ENCODE measurements at places on chromosomes 2 and 18. TPM values are rescaled to one million over a fixed set of nuclear protein-coding genes. Genes with fewer than 3 reads are reported as not detected.

The ALLC gene
- not detected for total RNA-seq

The NFE2L2 gene
- 26.5 TPM for total RNA-seq

The MRO gene
- not detected for total RNA-seq

The LYPD6B gene
- not detected for total RNA-seq

The LRRTM4 gene
- not detected for total RNA-seq

The DHRS9 gene
- 17.0 TPM for total RNA-seq

The GPR45 gene
- not detected for total RNA-seq

The ARHGAP28 gene
- total RNA-seq, result 0.28 TPM

The MC5R gene
- not detected for total RNA-seq

The GNLY gene
- not detected for total RNA-seq

The SLC11A1 gene
- 0.19 TPM for total RNA-seq

The SFT2D3 gene
- total RNA-seq, result 2.9 TPM

The UGT1A3 gene
- not detected for total RNA-seq

The RFTN2 gene
- 3.8 TPM for total RNA-seq

The PDE11A gene
- total RNA-seq, result under 0.01 TPM

The GALNT5 gene
- 6.4 TPM for total RNA-seq

The TDRD15 gene
- total RNA-seq, result under 0.01 TPM

The SERPINB4 gene
- total RNA-seq, result not detected

The SULT1C2 gene
- not detected for total RNA-seq

The MGAT4A gene
- total RNA-seq, result 25.5 TPM

The COL3A1 gene
- total RNA-seq, result 0.99 TPM

The NTSR2 gene
- not detected for total RNA-seq

The DSC1 gene
- not detected for total RNA-seq

The PROKR1 gene
- not detected for total RNA-seq

The FARSB gene
- 13.5 TPM for total RNA-seq

The CFC1 gene
- not detected for total RNA-seq

The KIAA2012 gene
- total RNA-seq, result not detected

The BBS5 gene
- 2.2 TPM for total RNA-seq

The TYMS gene
- total RNA-seq, result 25.2 TPM

The ANKRD44 gene
- total RNA-seq, result 5.6 TPM

The CD8A gene
- not detected for total RNA-seq

The KLHL41 gene
- total RNA-seq, result 0.09 TPM

The SLC14A1 gene
- 0.09 TPM for total RNA-seq

The TRPM8 gene
- not detected for total RNA-seq

The SKOR2 gene
- total RNA-seq, result not detected
